ENCODE measurements at places on chromosomes 1 and 21.

DNA sequence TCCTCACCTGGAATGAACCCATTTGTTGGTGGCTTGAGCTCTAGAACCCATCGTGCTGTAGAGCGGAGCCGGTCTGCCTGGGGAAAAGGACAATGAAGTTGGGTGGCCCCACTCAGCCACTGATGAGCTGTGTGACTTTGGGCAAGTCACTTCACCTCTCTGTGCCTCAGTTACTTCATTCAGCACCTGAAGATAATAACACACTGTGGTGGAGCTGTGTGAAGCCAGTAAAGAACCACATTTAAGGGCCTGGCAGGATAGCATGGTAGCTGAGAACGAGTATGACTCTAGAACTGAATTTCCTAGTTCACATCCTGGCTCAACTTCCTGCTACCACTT is 37.1 kb downstream of the EPHB2 start:
- no peak for DNase-seq

GRCh38 chr1:92291372-92291999 is 7.3 kb downstream of the GLMN start:
- peak; percentile 83 for DNase-seq

- peak; percentile 56 for DNase-seq
Observed at GRCh38 chr1:208184966-208185654, 59.1 kb downstream of the PLXNA2 start.

DNA sequence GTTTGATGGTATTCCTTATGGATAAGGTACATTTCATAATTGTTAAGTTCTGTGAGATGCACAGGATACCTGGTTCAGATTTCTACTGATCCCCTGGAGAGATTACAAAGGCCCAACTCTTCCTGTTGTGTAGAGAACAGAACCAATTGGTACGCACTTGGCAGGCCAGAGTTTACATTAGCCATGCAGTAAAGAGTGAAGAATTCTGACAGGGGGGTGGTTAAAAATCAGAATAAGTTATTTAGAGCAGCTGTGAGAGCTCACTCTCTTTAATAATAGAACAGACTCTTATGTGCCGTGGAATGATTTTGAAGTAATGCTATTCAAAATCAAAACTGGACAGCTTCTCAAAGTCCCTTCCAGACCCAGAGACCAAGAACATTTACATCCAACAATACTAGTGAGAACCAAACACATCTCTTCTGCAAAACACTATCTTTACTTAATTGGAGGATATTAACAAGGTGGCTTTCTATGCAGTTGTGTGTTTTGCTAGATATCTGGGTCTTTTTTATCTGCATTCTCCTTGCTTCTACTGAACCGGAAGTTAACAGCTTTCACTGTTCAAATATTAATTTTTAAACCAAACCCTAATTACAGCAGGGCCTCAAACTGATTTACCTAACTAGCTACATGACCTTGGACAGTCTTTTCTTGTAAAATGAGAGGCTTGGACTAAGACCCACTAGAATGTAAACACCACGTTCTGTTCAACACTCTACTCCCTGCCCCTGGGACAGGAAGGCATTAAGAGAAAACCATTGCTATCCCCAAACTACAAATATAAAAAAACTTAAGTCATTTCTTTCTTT is 4.0 kb downstream of the USP24 start:
- no peak for DNase-seq

DNA sequence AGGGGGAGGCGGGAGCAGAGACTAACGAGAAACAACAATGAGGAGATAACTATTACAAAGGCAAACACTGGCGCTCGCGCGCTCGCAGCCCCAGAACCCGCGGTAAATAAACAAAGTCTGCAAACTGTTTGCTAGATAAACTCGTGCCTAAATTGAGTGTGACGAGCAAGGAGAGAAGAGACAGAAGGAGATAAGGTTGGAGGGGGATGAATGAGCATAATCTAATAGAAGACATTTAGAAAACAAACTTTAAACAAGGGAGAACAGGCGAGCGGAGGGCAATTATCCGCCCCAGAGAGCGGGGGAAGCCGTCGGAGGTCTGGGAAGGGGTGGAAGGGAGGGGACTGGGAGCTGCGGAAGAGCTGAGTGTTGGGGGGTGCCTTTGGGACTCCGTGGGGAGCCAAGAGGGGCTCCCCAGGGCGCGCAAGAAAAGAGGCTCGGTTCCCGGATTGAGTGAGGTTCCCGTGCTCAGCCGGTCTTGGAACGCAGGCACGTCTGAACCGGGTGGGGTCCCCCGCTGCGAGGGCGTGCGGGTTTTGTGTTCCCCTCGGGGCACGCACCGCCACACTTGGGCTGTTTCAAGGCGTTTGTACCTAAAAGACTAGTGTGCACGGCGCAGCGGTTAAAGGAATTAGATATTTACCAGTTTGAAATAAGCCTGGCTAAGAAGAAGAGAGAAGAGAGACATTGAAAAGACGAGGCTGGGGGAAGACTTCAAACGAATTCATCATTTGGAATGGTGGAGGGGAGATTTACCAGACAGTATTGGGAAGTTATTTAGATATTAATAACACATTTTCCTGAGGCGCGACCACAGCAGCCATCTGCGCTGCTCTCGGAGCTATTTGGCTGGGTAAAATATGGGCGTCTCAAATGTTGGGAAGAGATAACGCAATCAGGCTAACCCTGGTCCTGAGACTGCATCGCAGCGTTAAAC is 10.6 kb downstream of the PAX7 start:
- no peak for DNase-seq

- DNase-seq = no peak
Observed at GRCh38 chr1:22159891-22160290, 17.0 kb upstream of the WNT4 start.

DNA sequence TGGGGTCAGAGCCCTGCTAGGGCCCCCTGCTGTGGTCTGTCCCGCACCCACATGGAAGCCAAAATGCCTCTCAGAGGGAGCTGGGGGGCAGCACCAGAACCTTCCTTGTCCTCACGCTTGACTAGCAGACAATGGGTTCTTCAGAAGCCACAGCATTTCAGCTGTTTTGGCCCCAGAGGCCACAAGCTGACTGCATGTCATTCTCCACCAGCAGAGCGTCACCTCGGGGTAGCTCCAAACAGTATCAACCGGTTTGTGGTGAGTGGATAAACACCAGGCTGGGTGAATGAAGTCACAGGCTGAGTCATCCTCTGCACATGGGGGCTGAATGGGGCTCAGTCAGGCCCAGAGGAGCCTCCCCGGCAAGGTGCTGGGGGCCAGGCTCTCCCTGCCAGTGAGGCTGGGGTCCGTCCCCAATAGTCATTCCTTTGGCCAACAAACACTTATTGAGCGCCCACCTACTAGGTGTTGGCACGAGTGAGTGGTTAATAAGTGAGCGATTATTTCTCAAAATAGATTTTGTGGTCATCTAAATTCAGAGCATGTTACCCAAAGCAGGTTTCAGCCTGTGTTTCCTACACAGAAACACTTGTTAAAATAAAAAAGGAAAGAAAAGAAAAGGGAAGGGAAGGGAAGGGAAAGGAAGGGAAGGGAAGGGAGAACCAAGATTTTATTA is 9.1 kb downstream of the OLIG1 start:
- no peak for DNase-seq

GRCh38 chr1:1625404-1625775 is 6.6 kb upstream of the MMP23B start:
- DNase-seq = no peak

DNA sequence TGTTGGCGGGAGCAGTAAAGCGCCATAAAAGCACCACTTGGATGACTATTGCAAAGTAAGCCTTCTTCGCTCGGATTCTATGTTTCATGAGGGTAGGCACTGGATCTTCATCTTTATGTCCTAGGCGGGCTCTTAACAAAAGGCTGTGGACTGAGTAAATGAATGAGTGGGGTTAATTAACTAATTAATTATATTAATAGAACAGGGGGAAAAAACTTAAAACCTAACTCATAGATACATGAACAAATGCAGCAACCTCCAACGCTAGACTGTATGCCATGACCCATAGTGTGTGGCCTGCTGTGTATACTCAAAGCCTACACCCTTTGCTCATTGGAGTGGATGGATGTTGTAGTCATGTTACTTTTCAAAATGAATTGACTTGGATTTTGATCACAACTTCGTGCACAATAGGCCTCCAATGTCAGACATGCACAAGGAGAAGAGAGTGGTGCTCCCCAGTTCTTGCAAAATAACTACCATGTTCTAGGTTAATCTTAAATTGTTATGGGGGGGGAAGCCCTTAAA is 417 bp upstream of the GFI1 start:
- no peak for DNase-seq

- DNase-seq = no peak
Observed at GRCh38 chr1:66553846-66554245, 19.9 kb downstream of the SGIP1 start.

DNA sequence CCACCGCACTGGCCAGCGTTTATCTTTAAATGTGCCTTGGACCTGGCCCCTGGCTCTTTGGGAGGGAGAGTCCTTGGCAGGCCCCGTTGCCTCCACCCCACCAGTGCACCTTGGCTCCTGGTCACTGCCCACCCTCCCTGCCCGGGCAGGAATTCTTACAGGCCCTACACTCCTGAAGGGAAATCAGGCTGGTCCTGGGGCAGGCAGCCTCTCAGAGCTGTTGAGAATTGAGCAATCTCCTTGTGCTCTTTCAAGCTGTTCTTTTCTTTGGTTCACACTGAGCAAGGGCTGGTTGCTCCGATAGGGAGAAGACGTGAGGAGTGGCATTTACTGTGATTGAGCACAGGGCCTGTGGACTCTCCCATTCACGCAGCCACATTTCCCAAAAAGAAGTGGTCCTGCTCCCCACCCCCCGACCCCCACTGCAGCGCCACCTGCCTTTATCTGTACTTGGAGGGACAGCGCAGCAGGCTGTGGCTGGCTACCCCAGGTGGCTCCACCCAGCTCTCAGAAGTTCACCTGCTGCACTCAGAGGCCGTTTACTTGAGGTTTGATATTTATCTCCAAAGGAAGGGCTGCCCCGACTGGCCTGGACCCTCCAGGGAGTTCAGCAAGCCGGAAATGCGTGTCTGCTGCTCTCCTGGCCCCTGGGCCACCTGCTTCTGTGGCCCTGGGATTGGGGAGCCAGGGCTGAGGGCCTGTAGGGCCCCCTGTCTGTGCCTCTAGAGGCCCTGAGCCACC is 47.8 kb downstream of the SKI start:
- peak; percentile 66 for DNase-seq

DNA sequence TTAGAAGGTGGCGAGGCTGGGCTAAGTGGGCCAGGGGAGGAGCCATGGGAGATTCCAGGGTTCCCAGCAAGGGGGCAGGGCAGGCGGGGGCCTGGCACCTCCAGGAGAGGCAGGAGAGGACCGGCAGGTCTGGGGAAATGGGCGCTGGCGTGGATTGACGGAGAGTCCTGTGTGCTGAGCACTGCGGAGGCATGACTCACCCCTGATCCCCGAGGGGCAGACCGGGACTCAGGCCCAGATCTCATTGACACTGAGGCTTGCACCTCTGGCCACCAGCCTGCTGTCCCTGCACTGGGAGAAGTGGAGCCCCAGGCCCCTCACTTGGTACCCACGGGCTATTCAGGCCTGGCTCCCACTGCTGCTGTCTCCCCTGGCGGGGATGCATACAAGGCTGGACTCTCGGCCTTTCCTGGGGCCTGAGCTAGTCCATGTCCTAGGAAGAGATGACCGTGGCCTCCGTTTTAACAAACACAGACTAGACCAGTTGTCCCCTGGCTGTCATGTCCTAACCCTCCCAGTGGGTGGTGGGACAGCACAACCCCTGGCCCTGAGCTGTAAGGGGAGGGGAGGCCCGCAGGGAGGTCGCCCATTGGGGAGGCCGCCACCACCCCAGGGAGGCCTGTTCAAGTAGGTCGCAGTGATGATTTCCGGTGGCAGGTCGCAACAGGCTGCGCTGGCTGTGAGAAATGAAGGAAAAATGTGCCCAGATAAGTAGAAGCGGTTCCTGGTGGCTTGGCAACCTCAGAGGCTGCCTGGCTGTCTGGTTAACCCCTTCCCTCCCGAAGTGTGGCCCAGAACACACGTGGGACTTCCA is 39.7 kb downstream of the RIPK4 start:
- DNase-seq = peak; percentile 48

DNA sequence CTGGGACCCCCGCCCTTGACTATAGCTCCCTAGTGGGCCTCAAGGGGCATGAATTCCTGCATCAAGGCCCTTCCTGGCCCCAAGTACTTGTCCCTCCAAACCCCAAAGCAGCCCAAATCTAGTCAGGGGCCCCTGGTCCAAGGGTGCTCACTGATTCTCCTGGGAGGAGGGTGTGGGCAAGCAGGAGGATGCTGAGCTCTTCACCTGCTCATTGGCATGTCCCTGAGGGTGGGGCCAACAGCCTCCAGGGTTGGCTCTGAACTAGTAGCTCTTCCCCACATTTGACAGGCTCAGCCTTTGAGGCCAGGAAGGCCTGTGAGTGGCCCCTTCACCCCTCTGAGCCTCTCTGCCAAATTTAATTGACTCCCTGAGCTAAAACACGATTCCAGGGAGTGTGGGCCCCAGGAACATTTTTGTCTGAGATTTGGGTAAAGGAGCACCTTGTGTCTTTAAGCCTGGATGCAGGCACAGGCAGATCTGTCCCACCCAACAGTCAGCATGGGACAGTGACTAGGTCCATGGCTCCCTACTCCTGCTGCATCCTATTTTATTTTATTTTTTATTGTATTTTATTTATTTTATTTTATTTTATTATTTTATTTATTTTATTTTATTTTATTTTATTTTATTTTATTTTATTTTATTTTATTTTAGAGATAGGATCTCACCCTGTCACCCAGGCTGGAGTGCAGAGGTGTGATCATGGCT is 11.0 kb upstream of the WNT9A start:
- no peak for DNase-seq

DNA sequence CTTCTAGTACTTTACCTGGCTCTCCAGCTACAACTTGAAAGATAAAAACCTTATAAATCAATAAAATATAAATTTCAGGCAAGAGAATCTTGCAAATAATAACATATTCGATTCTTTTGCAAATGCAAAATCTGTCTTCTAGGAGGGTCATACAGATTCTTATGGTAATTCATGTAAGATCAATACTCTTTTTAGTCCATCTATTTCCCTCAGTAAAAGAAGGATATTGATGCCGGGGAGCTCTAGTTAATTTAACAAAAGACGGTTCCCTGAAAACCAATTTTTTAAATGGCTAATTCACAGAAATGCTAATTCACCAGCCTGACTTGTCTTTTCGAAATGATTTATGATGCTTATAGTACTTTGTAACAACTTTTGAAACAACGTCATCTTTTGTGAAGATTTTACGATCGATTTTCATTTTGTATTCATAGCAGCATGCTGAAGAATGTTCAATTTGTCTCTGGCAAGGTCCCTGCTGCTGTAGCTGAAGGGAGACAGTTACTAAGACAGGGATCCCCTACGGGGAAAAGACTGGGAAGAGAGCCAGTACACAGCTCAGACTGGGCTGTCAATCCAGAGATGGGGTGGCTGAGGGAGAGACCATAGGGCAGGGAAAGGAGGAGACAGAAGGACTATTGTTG is 90.6 kb upstream of the SPAG17 start:
- DNase-seq = no peak

GRCh38 chr1:204405988-204406387 is 5.6 kb downstream of the PPP1R15B start:
- no peak for DNase-seq

GRCh38 chr1:6807782-6808181 is 22.5 kb downstream of the CAMTA1 start:
- no peak for DNase-seq

- no peak for DNase-seq
Observed at GRCh38 chr1:198598796-198599321, 40.0 kb upstream of the PTPRC start.

Data from adipocyte (in vitro differentiated cells).